Nucleus accumbens (tissue), 56 donors: ENCODE measurements at places on chromosomes 2 and 18.
A peak's percentile ranks its signal among the peaks of the same experiment; 100 is the strongest.

DNA sequence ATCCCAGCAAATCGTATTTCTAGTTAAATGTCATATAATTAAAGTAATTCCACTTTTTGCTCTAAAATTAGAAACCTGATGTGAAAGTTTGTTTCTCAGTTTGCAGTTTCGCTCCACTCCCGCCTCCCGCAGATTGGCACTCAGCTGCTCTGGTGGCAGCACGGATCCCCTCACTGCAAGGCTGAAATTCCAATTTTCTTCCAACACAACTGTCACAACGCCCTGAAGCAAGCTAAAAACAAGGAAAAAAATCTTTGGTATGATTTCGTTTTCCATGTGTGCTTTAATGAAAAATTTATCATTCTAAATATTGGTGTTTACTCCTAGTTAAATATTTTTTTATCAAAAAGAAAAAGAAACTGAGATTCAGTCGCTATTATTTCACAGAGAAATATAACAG is 38.5 kb downstream of the FTCDNL1 start:
- no peak for DNase-seq

DNA sequence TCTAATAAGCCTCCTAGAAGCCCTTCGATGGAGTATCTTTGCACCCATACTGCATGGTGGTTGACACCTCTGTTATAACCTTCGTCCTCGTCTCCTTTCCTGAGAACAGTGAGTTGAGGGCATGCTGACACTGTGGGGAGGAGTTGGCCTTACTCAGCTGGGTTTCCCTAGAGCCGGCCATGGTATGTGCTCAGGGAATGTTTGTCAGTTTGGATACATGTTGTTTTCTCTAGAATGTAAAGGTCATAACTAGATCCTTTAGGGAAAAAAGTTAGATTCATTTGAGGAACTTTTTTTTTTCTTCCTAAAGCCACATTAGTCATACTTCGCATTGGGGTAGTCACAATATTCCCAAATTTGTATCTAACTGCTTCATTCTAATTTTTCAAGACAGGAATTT is 106.0 kb upstream of the FOSL2 start:
- DNase-seq: no peak

DNA sequence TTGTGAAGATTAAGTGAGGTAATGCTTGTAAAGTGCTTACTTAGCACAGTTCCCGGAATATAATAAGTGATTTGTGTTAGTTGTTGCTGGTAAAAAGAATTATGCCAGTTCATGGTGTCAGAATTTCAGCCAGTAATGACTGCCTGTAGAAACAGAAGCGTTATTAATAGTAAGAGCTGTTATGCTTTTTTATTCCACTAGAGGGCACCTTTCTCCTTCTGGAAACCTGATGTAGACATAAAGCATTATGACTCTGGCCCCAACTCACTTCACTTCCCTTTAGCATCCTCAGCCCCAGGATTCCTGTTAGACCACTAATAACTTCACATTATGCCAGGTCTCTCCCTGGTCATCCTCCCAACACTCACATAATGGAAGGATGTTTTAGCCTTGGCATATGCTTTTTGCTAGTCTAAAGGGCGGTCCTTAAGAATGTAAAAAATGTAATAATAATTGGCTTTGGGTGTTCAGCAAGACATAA is 34.9 kb downstream of the C18orf54 start:
- DNase-seq: no peak

DNA sequence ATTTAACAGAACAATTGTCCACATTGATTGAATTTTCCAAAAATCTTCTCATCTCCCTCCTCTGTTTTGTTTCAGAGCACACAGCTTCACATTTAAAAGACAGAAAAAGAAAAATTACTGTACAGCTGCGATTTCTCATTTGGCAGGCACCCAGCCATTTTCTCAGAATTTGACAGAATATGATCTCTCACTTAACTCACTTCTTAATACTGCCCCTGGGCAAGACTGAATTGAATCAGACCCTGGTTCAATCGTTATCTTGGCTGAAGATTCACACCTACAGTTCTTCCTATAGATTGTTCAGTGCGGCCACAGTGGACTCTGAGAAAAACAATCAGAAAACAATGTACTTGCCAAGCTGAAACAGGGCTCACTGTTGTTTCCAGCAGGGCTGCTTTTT is 90.2 kb upstream of the LHCGR start:
- no peak for DNase-seq

GRCh38 chr2:145038041-145038525 is 518.2 kb upstream of the ZEB2 start:
- DNase-seq: peak; percentile 11

DNA sequence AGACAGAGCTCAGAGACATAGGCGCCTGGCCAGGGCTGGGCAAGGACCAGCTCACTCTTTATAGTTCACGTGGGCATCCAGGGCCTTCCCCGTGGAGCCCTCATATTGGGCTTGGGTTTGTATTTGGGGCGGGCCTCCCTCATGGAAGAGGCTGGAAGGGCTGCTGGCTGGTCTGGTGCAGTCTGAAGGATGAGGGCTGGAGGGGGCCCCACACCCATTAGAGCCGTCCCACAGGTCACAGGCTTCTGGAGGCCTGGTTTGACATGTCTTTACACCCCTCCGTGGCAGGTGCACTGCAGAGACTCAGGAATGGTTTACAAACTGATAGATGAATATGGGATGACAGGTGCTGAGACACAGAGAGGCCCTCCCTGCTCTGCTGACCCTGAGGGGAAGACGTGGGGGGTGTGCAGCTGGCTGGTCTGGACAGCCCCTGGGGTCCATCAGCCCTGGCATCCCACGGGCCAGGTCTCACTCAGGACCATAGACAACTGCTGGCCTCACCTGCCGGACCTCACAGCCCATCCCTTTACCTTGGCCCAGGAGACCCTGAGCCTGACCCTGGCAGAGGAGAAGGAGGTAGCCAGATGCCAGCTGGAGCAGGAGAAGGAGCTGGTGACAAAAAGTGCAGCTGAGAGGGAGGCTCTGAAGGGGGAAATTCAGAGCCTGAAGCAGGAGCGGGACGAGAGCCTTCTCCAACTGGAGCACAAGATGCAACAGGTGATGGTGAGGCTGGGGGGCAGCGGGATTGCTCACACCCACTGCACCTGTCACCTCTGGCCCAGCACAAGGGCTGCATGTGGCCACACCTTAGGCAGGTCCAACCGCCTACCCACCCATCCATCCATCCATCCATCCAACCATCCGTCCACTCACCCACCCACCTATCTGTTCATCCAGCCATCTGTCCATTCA is 43.9 kb downstream of the CROCC2 start:
- DNase-seq: no peak

GRCh38 chr18:65808759-65809158 is 57.9 kb downstream of the CDH7 start:
- no peak for DNase-seq

DNA sequence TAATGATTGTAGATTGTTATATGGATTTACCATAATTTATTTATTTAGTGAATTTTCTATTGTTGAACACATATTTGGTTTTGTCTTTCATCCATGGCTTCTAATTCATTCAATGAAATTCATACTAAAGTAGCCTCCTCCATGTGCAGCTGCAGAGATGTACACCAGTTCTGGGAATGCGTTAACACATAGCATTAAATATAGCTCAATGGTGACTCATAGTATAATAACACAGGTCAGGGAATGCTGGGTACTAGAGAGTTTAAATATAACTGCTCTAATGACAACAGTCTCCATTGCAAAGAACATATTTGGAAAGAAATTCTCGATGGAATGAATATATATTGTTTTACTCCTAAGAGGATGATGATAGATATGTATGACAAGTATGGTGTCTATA is 1190.2 kb upstream of the NRXN1 start:
- no peak for DNase-seq

GRCh38 chr2:138275292-138275690 is 226.3 kb upstream of the SPOPL start:
- no peak for DNase-seq
